ENCODE measurements at places on chromosomes 3 and 15.
A peak's percentile ranks its signal among the peaks of the same experiment; 100 is the strongest.

DNA sequence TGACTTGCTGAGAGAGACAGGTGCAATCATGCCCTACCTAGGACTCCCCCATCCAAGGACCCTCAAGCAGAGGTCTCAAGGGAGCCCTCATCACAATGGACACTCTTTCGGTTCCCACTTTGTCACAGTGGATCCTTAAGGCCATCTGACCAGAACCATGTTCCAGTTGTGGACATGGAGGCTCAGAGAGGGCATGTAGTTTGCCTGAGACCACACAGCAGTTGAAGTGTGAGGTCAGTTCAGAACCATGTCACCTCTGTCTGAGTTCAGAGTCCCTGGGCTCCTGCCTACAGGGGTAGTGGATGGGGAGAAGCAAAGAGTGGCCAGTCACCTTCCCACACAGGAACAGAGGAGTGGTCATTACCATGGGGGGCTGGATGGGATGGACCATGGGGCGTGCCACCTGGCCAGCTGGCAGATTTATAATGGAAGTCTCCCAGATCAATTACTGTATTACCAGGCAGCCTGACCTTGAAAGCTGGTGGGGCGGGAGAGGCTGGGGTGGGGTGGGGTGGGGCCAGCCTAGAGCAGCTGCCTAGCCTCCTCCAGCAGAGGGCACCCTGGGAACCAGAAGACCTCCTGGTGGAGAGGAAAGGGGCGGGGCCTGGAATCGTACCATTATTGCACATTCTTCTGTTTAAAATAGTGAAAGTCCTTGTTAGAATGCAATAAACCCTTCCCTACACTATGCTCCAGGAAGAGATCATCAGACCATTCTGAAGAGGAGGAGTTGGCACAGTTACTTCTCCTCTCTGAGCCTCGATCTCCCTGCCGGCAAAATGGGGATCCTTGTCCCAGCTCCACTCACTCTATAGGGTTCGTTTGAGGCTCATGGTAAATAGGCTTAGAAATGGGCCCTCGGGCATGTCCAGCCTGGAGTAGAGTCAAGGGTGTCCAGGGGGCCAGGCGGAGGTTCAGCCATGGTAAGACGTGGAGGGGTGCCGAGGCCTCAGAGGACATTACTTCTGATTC is 26.9 kb upstream of the LINGO1 start:
- peak; percentile 79 for DNase-seq

- no peak for DNase-seq
Observed at GRCh38 chr15:86879250-86880229, 799.9 kb downstream of the AGBL1 start.

DNA sequence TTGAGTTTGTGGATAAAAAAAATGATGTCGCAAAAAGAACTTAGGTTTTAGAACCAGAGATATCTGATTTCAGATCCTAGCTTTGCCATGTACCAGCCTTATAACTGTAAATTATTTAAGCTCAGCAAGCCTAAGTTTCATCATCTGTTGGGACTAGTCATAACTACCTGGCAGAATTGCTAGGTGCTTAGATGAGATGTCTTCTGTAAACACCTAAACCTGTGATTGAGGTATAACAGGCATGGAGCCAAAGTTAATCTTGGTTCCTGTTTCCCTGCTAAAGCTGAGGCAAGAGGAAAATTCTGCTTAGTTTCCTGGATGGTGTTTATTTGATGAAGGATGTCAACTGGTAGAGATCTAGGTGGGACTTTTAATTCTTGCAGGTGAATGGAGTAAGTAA is 331.3 kb upstream of the RBMS3 start:
- no peak for DNase-seq

DNA sequence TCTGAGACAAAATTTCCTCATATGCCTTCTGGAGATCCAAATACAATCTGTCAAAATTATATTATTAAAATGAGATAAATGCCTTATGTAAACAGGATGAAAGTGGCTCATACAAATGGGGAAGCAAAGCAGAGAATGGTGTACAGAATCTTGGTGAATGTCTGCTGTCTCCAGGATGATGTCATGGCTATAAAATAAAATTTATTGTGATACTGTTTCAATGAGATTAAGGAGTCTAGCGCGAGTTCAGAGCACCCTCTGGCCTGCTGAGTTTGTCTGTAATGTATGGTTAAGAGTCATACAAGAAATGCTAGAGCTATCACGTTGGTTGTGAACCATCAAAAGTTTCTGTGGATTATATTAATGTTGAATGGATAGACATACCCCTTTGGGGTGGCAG is 359.7 kb downstream of the EFHB start:
- DNase-seq, result no peak

DNA sequence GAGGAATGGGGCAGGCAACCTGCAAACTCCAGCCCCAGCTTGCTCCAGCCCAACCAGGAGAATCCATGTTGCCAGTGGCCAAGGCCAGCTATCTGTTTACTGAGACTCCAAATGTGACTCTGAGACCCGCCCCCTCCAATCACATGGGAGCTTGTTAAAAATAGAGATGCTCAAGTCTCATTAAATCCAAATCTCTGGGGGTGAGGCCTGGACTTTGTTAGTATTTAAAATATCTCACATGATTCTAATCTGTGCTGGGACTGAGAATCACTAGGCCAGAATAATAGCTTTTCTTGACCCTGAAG is 224.2 kb upstream of the TBL1XR1 start:
- no peak for DNase-seq

DNA sequence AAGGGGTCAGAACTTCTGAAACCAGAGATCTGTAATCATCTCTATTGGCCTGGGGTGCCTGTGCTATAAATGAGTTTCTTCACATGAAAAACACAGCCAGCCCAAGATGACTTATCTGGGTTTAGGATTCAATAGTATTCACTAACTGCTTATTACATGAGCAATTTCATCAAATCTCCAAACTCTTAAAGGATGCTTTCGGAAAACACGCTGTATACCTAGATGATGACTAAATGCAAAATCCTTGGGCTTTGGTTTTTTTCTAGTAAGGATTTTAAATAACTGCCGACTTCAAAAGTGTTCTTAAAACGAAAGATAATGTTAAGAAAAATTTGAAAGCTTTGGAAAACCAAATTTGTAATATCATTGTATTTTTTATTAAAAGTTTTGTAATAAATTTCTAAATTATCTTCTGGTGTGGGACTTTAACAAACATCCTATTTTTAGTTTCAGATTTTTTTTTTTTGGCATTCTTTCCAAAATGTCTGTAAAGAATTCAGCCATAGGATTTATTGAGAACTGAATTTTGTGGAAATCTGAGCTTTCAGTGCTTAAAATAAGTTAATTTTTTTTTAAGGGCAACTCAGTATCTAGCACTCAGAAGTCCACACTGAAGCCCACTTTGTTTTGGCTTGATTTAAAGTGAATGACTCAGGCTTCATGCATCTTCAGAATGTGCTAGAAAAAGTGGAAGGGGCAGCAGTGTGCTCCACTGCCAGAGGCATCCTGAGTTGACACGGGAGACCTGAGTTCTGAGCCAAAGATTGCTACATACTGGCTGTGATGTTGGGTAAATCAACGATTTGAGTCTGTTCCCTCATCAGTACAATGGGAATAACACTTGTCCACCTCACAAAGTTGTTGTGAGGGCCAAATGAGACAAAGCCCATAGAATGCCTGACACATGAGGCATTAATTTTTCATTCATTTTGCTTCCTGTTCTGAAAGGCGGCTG is 18.7 kb downstream of the TMEM43 start:
- DNase-seq, result peak; percentile 53

GRCh38 chr3:183434992-183435391 is 6.6 kb upstream of the MCF2L2 start:
- no peak for DNase-seq

DNA sequence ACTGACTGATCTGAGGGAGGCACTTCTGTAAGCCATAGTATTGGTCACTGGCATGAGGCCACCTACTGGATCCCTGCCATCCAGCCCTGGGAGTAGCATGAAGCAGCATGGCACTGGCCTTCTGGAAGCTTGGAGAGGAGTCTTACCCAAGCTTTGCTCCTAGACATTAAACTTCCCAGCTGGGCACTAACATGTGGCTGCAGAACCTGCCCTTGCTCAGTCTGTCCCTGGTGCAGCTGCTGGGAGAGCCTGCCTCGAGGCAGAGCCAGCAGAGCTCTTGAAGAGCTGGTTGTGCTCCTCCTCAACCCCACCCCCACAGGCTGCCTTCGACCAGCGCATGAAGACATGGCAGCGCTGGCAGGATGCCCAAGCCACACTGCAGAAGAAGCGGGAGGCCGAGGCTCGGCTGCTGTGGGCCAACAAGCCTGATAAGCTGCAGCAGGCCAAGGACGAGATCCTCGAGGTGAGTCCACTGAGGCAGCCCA is 17.1 kb upstream of the SNX22 start:
- DNase-seq, result no peak

DNA sequence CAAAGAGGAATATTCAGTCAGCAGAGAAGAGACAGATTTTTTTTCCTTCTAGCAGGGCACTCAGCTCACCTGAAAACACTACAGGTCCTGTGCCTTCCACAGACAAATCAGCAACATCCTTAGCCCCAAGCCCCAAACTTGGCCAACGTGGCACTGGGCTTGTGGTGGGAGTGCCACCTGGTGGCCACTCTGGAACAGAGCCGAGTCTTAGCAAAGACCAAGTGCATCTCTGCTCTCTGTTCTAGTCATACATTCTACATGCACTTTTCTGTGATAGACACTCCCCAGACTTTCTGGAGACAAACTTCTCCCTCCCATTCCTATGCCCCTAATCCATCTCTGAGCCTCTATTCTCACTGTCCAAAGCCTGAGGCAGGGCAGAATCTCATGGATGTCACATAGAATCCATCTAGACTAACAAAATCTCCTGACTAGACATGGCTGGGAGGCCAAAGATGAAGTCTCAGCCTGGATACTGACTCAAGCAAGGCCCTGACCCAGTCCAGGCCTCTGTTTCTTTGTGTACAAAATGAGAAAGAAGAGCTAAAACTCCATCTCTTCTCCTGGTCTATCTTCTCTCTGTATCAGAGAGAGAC is 5.1 kb upstream of the SEMA7A start:
- DNase-seq, result peak; percentile 84

GRCh38 chr3:58801541-58801940 is 135.0 kb upstream of the FAM3D start:
- no peak for DNase-seq

DNA sequence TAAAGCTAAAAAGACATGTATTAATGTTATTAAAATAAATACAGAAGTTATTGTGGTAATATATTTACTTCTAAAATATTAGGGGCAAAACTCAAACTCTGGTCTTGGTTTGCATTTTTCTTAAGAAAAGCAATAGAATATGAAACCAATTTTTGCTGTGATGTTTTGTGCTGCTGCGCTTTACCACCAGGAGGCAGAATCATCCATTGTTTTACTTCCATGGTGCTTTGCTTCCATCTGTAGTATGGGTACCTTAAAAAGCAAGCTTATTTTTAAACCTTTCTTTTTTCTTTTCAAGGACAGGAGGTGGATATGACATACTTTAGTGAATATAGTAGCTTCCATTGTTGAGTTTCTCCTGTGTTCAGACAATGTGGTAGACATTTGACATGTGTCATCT is 46.6 kb upstream of the MRPL3 start:
- peak; percentile 42 for DNase-seq

DNA sequence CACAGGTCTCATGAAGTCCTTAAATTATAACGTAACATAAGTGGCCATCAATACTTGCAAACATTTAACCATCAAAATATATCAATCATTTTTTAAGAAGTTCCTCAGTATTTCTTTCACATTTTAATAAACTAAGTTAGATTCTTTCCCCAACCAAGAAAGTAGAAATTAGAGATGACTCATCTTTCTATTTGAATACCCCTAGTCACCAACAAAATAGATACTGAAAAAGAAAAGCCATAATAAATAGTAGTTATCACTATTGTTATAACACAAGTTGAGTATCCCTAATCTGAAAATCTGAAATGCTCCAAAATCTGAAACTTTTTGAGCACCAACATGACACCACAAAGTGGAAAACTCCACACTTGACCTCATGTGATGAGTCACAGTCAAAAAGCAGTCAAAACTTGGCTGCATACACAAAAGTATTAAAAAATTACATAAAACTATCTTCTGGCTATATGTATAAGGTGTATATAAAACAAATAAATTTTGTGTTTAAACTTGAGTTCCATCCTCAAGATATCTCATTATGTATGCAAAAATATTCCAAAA is 3.7 kb downstream of the SHQ1 start:
- DNase-seq, result no peak

DNA sequence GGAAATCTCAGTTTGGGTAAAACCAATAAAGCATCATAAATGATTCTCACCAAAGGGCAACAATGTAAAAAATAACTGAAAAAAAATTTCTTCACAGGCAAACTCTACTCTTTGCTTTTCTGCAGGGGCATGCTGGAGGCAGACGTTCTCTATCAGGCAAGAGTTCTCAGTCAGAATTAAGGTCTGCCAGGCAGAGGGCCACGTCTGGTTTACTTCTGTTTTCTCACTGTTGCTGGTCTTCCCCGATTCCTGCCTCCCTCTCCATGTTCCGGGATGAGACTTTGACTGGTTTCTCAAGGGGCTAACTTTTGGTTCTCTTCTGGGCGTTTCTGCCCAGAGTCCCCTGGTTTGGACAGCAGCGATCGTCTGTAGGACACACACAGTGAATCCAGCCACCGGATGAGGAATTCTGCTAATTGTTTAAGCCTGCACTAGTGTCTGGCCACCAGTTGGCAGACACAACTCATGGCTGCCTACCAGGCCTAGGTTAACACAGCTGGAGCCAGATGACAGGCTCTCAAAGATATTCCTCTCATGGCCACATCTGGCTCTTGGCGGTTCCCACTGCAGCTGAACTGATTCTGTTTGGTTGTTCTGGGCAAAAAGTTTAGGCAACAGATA is 273.1 kb downstream of the FOXP1 start:
- peak; percentile 13 for DNase-seq

GRCh38 chr15:76711351-76711827 is 193.8 kb downstream of the SCAPER start:
- DNase-seq, result no peak

DNA sequence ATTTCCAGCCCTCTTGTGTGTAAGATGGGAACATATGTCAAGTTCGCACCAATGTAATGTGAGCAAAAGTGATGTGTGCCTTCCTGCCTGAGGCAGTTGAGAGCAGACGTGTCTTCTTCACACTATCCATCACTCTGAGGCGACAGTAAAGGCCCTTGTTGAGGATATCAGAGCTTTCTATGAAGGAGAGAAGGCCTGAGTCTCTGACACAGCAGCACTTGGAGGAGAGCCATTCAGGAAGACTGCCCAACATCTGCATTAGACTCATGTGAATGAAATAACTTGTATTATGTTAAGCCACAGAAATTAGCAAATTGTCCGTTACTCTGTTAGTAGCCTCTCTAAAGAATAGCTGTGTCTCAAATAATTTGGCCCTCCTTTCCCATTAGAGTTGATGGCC is 108.8 kb upstream of the CCDC54 start:
- DNase-seq, result peak; percentile 41

GRCh38 chr3:46864061-46864881 is 1.0 kb upstream of the MYL3 start:
- DNase-seq, result no peak

- no peak for DNase-seq
Observed at GRCh38 chr3:42652251-42652610, 1.3 kb upstream of the ZBTB47 start.

GRCh38 chr3:25495304-25495703 is 67.2 kb downstream of the RARB start:
- no peak for DNase-seq

- DNase-seq, result no peak
Observed at GRCh38 chr15:27585041-27585640, 514.0 kb downstream of the OCA2 start.

- DNase-seq, result no peak
Observed at GRCh38 chr3:61912158-61912557, 350.8 kb downstream of the PTPRG start.

- no peak for DNase-seq
Observed at GRCh38 chr3:46619845-46620778, 7.8 kb downstream of the FAM240A start.

- no peak for DNase-seq
Observed at GRCh38 chr3:3848923-3849275, 49.7 kb downstream of the LRRN1 start.

Data from SK-MEL-5 (cell line).